ENCODE measurements at places on chromosomes 5 and 9.

GRCh38 chr5:113246361-113246870 is 188.4 kb downstream of the TSSK1B start:
- peak overlapping the region; percentile 54 for H3K27ac ChIP-seq
- H3K4me3 ChIP-seq: no peak overlapping the region
- no peaks in the 10 kb centered on the region for H3K4me1 ChIP-seq
- H3K27me3 ChIP-seq: no peaks in the 10 kb centered on the region
- DNase-seq: no peak

DNA sequence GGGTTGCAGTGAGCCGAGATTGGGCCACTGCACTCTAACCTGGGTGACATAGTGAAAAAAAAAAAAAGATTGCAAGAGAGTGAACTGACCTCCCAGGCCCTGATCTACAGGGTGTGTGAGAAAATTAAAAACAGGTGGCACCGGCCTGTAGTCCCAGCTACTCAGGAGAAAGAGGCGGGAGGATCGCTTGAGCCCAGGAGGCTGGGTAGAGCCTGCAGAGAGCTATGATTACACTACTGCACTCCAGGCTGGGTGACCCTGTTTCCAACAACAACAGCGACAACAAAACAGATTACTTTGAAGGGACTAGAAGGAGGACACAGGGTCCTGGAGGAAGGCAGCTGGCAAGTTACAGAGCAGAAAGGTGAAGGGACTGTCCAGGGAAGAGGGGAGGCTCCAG is 42.2 kb upstream of the FABP6 start:
- no peaks in the 10 kb centered on the region for H3K27me3 ChIP-seq
- no peak overlapping the region for H3K4me3 ChIP-seq
- no peak for DNase-seq
- H3K4me1 ChIP-seq: peaks cover 8% of the 10 kb centered on the region
- no peaks in the 10 kb centered on the region for H3K36me3 ChIP-seq
- no peak overlapping the region for H3K27ac ChIP-seq

GRCh38 chr5:102666164-102666946 is 88.8 kb upstream of the PAM start:
- peak overlapping the region; percentile 78 for H3K27ac ChIP-seq
- no peaks in the 10 kb centered on the region for H3K36me3 ChIP-seq
- H3K4me3 ChIP-seq: no peak overlapping the region
- peaks cover 35% of the 10 kb centered on the region for H3K4me1 ChIP-seq

GRCh38 chr9:33177639-33178038 is 10.5 kb upstream of the B4GALT1 start:
- H3K4me3 ChIP-seq: no peak overlapping the region
- H3K27ac ChIP-seq: no peak overlapping the region
- no peak for DNase-seq
- no peaks in the 10 kb centered on the region for H3K27me3 ChIP-seq

DNA sequence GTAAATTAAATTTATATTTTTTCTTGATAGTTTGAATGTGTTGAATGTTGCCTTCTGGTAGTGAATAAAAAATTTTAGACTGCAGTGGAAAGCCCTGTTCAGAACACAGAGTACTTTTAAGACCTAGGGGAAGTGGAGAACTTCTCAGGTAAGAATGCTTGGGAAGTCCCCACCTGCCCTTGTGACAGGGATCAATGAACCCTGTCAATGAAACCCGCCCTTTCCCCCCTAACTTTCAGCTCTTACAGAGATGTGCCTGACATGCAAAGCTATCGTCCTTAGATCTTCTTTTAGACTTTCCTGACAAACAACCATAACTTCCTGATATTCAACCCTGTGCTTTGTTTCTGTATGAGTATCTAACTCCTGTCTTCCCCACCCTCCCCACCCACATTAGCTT is 562.7 kb downstream of the TLE4 start:
- no peaks in the 10 kb centered on the region for H3K27me3 ChIP-seq
- no peaks in the 10 kb centered on the region for H3K36me3 ChIP-seq
- no peak overlapping the region for H3K4me3 ChIP-seq
- no peaks in the 10 kb centered on the region for H3K4me1 ChIP-seq
- DNase-seq: no peak
- H3K27ac ChIP-seq: no peak overlapping the region

Measured in adrenal gland (tissue), 19 donors.